ENCODE measurements at places on chromosomes 5 and 9.

GRCh38 chr9:95809686-95810085 is 65.8 kb upstream of the ERCC6L2 start:
- no peak for DNase-seq

DNA sequence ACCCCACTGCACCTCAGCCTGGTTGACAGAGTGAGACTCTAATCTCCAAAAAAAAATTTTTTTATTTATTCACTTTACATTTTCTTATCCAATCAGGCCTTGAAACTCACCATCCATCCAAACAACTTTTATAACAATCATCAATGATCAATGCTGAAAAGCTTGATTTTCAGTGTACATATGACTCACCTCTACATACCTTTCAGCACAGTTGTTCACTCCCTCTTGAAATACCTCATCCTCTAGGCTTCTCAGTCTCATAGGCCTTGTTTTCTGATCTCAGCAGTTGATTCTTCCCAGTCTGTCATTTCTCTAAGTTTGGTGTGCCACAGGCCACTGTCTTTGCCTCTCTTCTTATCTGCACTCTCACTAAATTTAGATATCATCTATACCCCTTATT is 36.2 kb downstream of the GRIN3A start:
- no peak for DNase-seq

DNA sequence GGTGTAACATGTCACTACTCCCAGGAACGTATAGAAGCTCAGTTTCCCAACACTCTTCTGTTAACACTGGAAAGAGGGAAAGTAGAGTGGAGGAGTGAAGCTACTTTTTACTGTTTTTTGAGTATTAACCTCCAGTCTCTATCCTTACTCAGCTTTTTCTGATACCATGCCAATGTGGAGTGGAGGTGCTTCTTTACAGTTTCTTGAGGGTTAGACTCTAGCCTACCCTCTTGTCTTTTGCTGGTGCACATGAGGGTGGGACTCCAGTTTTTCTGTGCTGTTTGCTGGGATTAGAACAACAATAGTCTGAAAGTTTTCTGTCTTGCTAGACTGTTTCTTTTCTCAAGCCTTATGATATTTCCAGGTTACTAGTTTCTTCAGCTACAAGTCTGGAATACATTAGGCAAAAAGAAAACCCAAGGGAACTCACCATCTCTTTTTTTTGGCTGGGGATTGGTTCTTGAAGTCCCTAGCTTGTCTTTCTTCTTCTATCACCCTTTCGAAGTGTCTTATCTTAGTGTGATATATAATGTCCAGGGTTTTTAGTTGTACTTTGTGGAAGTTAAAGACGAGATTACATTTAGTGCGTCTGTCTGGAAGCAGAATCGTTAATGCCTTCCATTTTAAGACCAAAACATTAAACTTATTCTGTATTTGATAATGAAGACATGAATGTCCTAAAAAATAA is 35.9 kb downstream of the PRR16 start:
- DNase-seq, result no peak

DNA sequence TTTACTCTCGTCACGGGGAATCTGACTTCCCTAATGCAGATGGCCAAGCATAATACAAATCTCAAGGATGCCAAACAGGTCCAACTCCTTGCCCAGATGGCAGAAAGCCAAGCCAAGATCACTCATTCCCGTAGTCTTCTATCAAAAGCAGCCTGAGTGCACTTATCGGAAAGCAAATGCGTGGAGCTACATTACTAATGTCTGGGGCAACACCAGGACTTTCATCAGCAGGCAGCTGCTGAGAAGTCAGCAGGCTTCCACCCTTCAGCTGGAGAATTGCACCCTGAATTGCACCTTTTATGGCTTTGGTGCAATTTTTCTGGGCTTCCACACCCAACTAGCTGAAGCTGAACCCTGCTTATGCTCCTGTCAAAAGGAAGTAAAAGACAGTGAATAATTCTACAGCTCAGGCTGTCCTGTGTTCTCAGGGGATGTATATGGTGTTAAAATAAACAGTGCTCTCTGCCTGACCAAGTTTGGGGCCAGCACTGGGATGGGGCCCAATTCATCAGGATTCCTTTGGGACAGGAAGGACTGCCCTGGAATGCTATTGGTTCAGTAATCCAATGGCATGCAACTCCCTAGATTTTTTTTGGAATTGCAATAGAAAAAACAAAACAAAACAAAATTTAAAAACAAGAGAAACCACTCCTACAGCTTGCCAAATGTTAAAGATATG is 92.6 kb downstream of the DPYSL3 start:
- no peak for DNase-seq

DNA sequence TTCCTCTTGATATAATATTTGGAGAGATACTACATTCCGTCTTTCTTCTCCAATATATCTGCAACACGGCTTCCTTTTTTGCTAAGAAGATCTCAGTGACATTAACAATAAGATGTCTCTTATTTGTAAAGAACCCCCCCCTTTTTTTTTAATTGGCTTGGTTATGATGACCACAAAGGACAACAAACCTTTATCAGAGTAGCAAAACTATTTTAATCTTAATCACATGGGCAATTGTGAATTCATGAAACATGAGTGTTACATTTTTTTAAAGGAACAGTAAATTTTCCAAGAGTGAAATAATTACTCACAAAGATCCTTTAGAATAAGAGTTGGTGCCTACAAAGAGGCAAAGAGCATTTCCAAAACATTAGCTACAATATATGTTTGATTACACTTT is 554.1 kb downstream of the MAT2B start:
- DNase-seq, result no peak

DNA sequence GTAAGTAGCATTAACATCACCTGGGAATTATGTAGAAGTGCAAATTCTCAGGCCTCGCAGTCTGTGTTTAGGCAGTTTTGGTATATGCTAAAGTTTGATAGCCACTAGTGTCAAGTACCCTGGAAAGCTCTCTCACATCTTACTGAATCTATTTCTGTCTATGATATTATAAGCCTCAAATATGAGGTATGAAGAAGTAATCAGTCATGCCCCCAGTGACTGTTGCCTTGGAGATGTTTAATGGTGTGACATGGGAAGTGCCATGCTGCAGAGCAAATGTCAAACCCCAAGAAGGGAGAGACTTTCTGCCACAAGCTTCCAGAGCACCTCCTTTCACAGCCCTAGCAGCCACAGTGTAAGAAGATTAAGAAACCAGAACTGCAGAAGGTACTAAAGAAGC is 9.8 kb upstream of the PDE8B start:
- no peak for DNase-seq

DNA sequence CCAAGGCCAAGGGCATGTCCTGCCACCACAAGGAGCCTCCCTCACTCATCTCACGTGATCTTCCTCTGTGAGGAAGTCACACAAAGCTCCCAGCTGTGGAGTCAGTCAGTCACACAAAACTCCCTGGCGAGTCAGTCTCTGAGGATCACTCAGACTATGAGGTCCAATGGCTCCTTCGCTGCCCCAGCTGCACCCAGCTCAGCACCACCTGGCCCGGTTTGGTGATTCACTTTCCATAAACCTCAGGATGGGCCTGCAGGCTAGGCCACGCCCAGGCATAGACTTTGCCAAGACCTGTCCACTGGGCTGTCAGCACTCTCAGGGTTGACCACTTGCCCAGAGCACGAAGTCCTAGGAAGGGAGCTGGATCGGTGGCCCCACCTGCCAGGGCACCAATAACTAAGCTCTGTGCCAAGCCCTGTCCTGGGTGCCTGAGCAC is 233.8 kb downstream of the HSPA4 start:
- no peak for DNase-seq

Data from stimulated activated CD4-positive, alpha-beta T cell treated with anti-CD3 and anti-CD28 coated beads, Interleukin-15, amount 100 ng/mL, for 1 hour (primary cell).